ENCODE measurements at places on chromosomes 11 and 22. TPM values are rescaled to one million over a fixed set of nuclear protein-coding genes. Genes with fewer than 3 reads are reported as not detected.

Gene DNAJB7
- total RNA-seq = not detected

Gene DTX4
- total RNA-seq = 0.10 TPM

DNA sequence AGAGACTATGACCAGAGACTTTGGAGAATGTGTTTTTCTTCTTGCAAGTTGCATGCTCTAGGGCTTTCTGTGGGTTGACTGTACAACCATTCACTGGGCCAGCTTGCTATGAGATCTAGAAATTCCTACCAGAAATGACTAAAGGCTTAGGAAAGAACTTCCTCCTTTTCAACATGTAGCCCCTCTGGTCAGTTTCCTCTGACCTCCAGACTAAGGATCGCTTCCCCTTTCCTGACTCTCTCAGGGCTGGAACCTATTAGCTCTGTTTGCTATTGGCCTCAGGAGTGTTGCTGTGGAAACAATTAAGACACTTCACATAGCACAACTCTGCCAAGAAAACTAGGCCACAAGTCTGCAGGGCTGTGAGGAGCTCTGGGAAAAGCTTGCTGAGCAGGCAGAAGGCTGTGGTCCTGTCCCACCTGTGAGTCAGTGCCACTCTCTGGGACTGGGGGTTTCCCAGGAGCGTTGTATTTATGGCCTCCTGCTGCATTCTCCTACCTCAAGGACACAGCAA lies 10.7 kb downstream of the CRY2 start:
- no peaks in the 10 kb centered on the region for H3K27me3 ChIP-seq
- peaks cover 6% of the 10 kb centered on the region for H3K4me1 ChIP-seq
- H3K27ac ChIP-seq = no peak overlapping the region
- no peak overlapping the region for H3K4me3 ChIP-seq
- no peak for DNase-seq
- peaks cover 10% of the 10 kb centered on the region for H3K36me3 ChIP-seq

GRCh38 chr22:45866646-45867117 lies 110.3 kb downstream of the WNT7B start:
- peaks cover 57% of the 10 kb centered on the region for H3K27me3 ChIP-seq
- H3K27ac ChIP-seq = no peak overlapping the region
- peaks cover 7% of the 10 kb centered on the region for H3K36me3 ChIP-seq
- peaks cover 6% of the 10 kb centered on the region for H3K4me1 ChIP-seq
- no peak overlapping the region for H3K4me3 ChIP-seq

- H3K27me3 ChIP-seq = no peaks in the 10 kb centered on the region
- H3K4me3 ChIP-seq = no peak overlapping the region
- H3K36me3 ChIP-seq = peaks cover 31% of the 10 kb centered on the region
- no peak for DNase-seq
Measured at GRCh38 chr11:96132437-96132836, 208.5 kb upstream of the MTMR2 start.

GRCh38 chr11:83601914-83602527 lies 315.9 kb upstream of the CCDC90B start:
- H3K4me1 ChIP-seq = no peaks in the 10 kb centered on the region
- no peaks in the 10 kb centered on the region for H3K36me3 ChIP-seq
- no peak for DNase-seq
- no peak overlapping the region for H3K4me3 ChIP-seq

- H3K27me3 ChIP-seq = no peaks in the 10 kb centered on the region
- H3K27ac ChIP-seq = no peak overlapping the region
- peaks cover 1% of the 10 kb centered on the region for H3K36me3 ChIP-seq
- no peaks in the 10 kb centered on the region for H3K4me1 ChIP-seq
- DNase-seq = no peak
Measured at GRCh38 chr22:47159592-47159991, 397.1 kb downstream of the TBC1D22A start.

All from activated naive CD8-positive, alpha-beta T cell treated with anti-CD3 and anti-CD28 coated beads for 36 hours (primary cell).